ENCODE measurements at places on chromosomes 3 and 15.

DNA sequence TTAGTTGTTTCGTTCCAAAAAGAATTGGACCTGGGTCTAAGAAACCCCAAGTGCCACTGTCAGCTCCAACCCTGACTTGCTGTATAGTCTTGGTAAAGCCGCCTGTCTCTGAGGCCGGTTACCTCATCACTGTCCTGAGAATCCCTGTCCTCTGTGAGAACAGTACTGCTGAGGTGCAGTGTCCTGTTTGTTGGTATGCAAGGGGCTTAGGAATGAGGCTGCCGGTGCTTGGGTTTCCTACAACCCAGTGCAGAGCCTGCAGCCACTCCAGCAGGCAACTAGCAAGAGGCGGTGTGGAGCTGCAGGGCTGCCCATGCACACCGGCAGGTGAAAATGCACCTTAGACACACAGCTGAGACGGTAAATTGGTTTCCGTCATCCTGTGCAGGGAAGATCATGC lies 52.0 kb upstream of the ATG7 start:
- no peak for DNase-seq

- peak; percentile 44 for DNase-seq
Observed at GRCh38 chr15:39922462-39923092, 2.5 kb upstream of the GPR176 start.

DNA sequence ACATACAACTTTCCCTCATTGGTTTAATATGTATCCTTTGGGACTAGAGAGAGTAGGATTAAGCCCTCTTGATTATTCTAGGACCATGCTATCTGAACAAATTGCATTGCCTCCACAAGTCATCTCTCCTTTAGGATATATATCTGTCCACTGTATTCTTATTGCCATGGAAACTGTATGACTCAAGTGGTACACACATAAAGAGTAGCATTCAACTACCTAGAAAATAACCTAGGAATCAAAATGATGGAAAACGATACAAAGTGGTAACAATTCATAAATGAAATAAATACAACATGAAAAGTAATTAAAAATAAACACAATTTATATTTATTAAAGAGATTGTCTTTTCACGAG lies 212.1 kb upstream of the P2RY1 start:
- no peak for DNase-seq

DNA sequence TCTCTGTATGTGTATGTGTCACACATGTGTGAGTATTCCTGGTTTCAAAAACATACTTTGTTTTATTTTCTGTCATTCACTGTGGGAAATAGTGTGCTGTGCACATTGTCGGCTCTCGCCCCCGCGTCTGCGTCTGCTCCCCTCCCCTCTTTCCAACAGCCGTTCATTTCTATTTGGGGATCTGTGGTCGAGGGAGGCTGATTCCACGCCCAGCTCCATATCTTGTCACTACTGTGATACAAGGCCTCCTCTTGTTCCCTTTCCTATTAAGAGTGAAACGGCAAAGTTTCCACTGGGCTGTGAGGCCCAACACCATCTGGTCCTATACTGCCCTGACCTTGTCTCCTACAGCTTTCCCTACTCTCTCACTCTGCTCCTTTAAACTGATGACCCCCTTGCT lies 172.5 kb upstream of the LRIG1 start:
- no peak for DNase-seq

- DNase-seq: no peak
Observed at GRCh38 chr3:89025185-89025584, 82.2 kb upstream of the EPHA3 start.

DNA sequence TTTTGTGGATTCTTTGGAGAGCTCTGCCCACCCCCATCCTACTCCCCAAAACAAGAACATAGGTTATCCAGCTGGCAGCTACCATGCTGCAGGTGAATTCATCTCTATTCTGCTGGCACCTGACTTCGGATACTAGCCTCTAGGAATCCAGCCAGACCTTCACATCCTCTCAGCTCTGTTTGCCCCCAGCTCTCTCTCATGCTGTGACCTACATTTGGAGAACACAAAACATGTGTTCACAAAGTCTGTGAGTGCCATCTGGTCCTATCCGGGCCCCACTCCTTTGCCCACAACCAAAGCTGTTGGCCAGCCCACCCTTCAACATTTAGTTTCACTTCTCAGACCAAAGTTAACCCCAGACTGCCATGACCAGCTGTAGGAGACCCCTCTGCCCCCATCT lies 89.4 kb upstream of the C3orf80 start:
- no peak for DNase-seq

- no peak for DNase-seq
Observed at GRCh38 chr3:173109143-173109542, 31.9 kb downstream of the SPATA16 start.

DNA sequence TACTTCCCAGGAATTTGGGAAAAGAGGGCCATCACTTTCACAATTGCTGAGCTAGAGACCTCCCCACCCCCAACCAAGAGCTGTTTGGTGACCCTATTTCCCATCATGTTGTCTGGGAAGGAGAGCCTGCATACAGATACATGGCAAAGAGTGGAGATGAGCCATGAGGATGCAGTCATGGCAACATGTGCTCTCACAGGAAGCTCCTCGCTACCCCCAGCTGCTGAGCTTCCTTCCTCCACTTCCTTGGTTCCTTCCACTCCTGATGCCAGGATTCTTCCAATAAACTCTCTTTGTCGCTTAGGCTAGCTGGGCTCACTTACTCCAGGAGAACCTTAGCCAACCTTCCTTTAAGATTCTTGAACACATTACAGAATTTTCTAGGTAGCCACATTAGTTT lies 48.3 kb upstream of the MUC13 start:
- no peak for DNase-seq

DNA sequence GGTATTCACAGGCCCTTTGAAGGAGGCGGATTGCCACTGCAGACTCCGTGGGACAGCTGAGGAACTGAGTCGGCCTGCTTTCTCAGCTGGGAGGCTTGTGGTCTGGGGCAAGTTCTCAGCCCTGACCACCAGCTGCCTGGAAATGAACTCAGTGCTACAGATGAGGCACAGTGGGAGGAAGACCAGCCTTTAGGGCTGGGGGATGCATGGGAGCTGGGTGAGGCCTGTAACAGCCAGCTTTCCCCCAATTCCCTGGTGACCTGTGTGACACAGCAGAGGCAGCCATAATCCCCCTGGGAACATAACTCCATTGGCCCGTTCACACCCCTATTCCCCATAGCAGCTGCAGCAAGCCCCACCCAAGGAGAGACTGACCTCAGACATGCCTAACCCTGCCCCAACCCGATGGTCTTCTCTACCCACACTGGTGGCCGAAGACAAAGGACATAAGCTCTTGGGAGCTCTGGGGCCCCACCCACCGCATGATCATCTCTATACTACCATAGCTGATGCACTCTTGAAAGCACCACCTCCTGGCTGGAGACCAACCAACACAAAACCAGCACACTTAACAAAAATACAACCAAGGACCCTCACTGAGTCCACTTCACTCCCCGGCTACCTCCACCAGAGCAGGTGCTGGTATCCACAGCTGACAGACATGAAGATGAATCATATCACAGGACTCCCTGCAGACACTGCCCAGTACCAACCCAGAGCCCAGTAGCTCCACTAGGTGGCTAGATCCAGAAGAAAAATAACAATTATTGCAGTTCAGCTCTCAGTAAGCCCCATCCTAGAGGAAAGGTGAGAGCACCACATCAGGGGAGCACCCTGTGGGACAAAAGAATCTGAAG lies 24.9 kb downstream of the ZMAT3 start:
- DNase-seq: no peak

DNA sequence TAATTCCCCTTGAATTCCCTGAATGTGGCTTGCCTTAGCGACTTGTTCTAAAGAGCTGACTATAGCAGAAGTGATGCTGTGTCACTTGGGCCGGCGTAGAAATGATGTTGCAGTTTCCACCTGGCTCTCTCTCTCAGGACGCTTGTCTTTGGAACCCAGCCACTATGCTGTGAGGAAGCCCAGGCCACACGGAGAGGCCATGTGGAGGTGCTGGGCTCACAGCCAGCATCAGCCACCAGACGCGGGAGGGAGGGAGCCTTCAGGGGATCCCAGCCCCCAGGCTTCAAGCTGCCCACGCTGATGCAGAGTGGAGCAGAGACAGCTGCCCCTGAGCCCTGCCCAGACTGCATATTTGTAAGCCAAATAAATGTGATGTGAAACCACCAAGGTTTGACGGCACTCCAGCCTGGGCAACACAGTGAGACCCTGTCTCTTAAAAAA lies 18.6 kb downstream of the RNU5B-1 start:
- DNase-seq: peak; percentile 96

DNA sequence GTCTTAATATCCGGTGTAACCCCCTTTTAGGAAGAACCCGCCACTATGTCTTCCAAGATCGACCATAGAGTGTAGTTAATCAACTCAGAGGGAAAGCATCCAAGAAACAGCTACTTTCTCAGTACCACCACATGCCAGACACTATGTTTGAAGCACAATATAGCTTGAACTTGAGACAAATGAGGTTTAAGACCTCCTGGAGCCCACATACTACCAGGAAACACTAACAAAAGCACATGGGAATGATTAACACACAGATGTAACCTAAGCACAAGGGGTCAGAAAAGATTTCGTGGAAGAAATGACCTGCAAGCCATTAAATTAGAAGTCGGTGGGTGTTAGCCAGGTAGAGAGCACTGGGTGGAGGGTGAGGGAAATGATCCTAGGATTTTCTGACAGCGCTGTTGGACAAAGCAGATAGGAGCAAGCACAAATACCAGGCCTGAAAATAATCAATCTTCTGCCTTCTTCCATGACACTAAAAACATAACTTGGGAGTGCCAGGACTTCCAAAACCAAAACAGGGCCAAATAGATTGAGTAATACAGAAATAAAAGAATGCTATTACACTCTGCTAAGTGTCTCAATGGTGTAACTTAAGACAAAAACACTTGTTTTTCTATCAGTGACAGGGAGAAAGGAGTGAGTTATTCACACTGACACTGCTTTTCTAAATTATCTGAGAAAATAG lies 213.7 kb downstream of the FOXP1 start:
- DNase-seq: no peak

GRCh38 chr3:101512396-101512645 lies 691 bp downstream of the SENP7 start:
- no peak for DNase-seq

DNA sequence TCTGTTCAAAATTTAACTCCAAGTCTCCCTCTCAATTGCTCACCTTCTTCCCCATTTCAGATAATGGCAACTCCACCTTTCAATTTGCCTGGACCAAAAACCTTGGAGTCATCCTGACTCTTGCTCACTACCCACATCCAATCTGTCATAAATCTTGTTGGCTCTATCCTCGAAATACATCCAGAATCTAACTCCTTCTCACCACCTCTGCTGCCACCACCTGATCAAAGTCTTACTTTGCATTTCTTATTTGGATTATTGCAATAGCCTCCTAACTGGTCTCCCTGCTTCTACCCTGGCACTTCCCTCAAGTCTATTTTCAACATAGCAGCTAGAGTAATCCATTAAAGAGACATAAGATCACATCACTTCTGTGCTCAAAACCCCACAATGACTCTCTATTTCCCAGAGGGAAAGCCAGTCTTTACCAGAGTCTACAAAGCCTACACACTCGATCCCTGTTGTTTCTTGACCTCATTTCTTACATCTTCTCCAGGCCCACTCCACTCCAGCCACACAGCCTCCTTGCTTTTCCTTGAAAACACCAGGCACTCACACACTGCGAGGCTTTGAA lies 86.6 kb downstream of the GPR156 start:
- DNase-seq: no peak

- no peak for DNase-seq
Observed at GRCh38 chr15:66404532-66404931, 17.8 kb downstream of the MAP2K1 start.

- DNase-seq: no peak
Observed at GRCh38 chr3:72299321-72299802, 514.4 kb upstream of the PROK2 start.

DNA sequence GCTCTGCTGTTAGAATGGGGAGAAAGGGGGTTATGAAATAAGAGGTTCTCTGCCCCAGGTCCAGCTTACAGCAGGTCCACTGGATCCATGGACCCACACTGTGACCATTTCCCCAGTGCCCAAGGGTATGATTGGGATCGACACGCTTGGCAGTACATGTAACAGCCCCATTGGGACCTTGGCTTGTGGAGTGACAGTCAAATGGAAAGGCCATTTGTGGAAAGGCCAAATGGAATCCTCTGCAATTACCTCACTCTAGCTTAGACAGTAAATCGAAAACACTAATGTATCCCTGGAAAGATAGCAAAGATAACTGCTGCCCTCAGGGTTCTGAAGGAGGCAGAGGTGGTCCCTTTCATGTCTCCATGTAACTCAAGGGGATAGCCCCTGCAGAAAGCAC lies 109.1 kb downstream of the MINAR1 start:
- no peak for DNase-seq

GRCh38 chr15:24862726-24863521 lies 91.9 kb upstream of the SNRPN start:
- no peak for DNase-seq

DNA sequence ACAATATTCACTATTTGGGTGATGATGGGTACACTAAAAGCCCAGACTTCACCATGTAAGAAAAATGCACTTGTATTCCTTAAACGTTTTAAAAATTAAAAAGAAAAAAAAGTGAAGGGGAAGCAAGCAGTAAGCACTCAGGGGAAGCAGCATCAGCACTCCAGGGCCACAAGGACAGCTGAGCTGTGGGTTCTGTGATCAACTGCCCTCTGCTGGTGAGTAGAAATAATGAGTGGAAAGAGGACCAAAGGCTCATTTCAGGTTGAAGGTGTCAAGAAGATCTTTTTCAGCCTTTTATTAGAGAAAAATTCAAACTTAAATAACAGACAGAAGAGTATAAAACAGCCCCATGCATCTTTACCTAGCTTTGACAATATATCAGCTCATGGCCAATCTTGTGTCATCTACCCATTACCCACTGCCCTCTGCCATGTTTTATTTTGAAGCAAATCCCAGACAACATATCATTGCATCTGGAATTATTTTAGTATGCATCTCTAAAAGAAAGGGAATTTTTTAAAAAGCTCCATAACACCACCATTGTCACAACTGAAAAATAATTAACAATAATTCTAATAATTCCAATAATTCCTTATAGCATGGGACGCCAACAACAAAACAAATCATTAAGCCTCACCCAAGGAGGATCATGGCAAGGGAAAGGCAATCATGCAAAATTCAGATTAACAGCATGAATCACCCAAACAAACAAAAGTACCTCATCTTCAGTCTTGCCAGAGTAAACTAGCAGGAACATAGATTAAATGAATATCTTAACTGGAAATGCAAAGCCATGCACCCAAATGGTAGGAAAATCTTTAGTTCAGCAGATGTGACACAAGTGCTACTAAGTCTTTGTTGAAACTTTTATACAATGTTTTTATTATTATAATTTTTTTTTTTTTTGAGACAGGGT lies 42.5 kb downstream of the TAMM41 start:
- DNase-seq: no peak

GRCh38 chr15:62578960-62579359 lies 413.9 kb upstream of the C2CD4B start:
- no peak for DNase-seq
